BJ (cell line): ENCODE measurements at places on chromosomes 3 and 15.

DNA sequence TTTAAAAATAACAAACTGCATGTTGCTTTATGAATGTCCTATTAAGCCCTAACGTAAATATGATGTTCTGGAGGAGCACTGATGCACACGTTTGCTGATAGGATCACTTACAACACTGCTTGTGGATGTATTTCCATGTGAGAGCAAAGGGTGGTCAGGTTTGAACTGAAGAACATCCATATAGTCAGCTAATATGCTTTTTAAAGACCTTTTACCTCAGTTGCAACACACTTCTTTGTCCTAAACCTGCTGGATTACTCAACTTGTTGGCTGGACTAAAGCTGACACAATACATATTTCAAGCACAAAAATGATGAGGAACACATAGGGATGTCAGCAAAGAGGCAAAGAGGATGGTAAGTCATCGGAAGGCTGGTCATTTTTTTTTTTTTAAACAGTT lies 186.6 kb downstream of the TIGIT start:
- no peak for DNase-seq

DNA sequence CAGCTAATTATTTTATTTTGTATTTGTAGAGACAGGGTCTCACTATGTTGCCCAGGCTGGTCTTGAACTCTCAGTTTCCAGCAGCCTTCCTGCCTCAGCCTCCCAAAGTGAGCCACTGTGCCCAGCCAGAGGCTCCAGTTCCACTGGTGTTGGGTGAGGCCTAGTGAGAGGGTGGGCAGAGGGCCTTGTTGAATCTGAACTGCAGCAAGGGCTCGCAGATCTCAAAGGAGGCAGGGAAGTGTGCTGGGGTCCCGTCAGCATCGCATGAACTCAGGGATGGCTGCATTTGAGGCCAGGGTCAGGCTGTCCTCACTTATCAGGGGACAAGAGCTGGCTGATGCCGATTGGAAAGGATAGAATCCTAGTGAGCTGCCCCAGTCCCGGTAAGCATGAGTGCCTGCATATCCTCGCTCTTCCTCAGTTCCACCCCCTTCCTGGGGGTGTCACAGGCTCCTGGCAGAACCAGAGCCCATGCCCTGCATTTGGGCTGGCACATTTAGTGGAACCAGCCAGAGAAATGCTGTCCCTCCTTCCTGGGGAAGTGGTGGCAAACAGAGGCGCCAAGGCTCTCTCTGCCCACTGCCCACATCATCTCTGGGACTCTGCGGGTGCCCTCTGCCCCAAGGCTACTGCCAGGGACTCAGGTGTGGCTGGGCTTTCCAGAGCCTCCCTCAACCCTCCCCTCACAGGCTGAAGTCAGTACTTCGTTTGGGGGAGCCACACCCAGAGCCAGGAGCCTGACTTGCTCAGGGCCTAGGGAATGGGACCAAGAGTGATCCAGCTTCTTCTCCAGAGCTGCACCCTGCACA lies 24.1 kb downstream of the ALS2CL start:
- no peak for DNase-seq

- no peak for DNase-seq
Observed at GRCh38 chr3:72820415-72820814, 27.8 kb downstream of the SHQ1 start.

DNA sequence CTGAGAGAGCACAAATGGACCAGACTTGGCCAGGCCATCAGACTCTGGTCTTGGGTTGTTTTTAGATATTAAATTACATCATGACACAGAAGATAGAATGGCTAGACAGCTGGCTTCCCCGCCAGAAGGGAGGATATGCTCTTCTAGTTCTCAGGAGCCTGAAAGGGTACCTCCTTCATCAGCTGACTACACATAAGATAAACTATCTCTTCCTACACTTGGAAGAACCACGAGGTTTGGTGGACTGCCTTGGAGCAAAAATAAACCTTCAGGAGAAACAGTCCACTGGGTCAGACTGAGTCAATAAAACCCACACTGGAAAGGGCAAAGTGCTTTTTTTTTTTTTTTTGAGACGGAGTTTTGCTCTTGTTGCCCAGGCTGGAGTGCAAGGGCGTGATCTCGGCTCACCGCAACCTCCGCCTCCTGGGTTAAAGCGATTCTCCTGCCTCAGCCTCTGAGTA lies 26.3 kb upstream of the DYNC1LI1 start:
- no peak for DNase-seq

GRCh38 chr3:48214225-48214624 lies 9.1 kb upstream of the CAMP start:
- no peak for DNase-seq

- no peak for DNase-seq
Observed at GRCh38 chr3:171944118-171945016, 95.0 kb upstream of the FNDC3B start.

GRCh38 chr3:56864090-56864489 lies 62.3 kb upstream of the ARHGEF3 start:
- DNase-seq, result no peak
